ENCODE measurements at places on chromosomes 12 and 14.

DNA sequence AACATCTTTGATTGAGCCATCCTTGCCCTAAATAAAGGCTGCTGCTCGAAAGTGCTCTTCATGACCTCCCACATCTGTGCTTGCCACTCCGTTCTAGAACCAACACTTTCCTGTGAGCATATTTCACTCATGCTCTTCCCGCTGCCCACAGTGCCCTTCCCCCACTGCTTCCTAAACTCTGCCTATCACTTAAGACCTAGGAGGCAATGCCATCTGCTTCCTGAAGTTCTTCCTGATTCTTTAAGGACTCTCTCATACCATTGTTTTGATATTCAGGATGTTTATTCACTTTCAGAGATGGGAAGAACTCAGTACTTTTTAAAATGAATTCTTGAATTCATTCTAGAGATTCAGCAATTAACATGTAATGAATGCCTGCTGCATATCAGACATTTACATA lies 49.9 kb downstream of the ZFYVE21 start:
- DNase-seq: no peak

- no peak for DNase-seq
Observed at GRCh38 chr12:123160801-123161487, 10.1 kb upstream of the PITPNM2 start.

GRCh38 chr12:66823857-66824570 lies 145.1 kb upstream of the GRIP1 start:
- DNase-seq: no peak

DNA sequence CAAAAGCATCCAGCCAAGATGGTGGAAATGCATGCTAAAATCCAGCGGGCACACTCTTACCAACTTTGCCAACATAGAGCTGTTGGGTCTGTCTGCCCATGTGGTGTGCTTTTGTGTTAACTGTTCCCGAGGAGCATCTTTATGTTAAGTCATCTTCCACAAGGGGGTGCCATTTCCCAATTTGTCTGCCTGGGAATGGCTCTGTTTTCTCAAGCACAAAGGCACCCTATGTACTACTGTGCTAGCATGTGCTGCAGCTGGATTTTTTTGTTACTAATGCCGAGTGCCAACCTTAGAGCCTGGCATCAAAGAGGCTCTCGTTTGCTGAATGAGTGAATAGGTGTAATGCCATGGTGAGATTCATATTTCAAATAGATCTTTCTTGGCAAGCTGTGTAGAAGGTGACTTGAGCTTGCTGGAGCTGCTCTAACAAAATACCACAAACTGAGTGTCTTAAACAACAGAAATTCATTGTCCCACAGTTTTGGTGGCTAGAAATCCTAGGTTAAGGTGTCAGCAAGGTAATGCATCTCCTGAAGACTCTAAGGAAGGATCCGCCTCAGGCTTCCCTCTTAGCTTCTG lies 74.3 kb downstream of the TRHDE start:
- DNase-seq: peak; percentile 78

GRCh38 chr12:46386877-46387629 lies 14.5 kb upstream of the SLC38A2 start:
- DNase-seq: no peak

- DNase-seq: no peak
Observed at GRCh38 chr12:66915306-66915904, 236.5 kb upstream of the GRIP1 start.

GRCh38 chr12:100610666-100611430 lies 37.4 kb downstream of the GAS2L3 start:
- DNase-seq: no peak

GRCh38 chr14:32761381-32761968 lies 177.2 kb upstream of the NPAS3 start:
- no peak for DNase-seq

DNA sequence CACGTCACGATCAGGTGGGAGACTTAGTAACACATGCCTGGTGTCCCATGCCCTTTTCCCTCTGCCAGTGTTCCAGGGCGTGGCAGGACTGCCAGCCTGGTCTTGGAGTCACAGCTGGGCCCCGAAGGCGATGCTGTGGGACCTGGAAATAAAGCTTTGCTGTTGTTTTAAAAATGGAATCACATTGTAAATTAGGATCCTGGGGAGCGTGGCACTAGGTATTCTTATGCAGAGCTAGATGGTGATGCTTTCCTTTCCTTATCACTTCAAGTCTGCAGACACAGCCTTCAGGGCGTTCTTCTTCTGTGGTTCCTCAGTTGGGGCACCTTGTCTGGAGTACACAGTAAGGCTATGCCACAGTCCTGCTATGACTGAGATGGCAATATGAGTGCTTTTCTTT lies 64.6 kb downstream of the BICD1 start:
- DNase-seq: no peak

DNA sequence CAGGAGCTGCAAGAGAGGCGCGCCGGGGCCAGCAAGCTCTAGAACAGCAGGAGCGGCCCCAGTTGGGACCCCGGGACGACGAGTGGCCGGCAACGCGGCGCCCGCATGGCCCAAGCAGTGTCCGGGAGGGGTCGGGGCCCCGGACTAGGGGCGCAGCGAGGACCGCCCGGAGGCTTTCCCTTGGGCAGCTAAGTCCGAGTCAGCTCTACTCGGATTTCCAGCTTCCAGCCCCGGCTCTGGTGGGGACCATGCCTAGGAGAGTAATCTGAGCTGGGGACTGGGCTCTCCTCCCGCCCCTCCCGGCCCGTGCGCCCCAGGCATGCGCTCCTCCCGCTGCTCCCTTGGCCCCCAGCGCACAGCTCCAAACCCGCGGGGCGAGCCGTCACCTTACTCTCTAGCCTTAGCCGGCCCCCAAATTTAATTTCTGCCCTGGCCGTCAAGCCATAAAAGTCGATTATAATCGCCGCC lies 41.6 kb upstream of the CAPRIN2 start:
- no peak for DNase-seq

- no peak for DNase-seq
Observed at GRCh38 chr12:118219772-118220171, 83.8 kb downstream of the PEBP1 start.

- DNase-seq: no peak
Observed at GRCh38 chr14:32968972-32969544, 30.4 kb downstream of the NPAS3 start.

- no peak for DNase-seq
Observed at GRCh38 chr12:124453419-124454351, 113.7 kb downstream of the NCOR2 start.

GRCh38 chr12:44331269-44331668 lies 495.4 kb downstream of the TMEM117 start:
- DNase-seq: no peak

GRCh38 chr12:3456809-3457208 lies 34.2 kb upstream of the PRMT8 start:
- no peak for DNase-seq

- DNase-seq: no peak
Observed at GRCh38 chr12:90024262-90024661, 315.6 kb upstream of the ATP2B1 start.

Measured in astrocyte of the cerebellum (primary cell).